Stimulated activated CD4-positive, alpha-beta T cell treated with anti-CD3 and anti-CD28 coated beads, Interleukin-1b, Interleukin-23, amount 100 ng/mL, for 48 hours (primary cell): ENCODE measurements at places on chromosomes 3 and 15.

DNA sequence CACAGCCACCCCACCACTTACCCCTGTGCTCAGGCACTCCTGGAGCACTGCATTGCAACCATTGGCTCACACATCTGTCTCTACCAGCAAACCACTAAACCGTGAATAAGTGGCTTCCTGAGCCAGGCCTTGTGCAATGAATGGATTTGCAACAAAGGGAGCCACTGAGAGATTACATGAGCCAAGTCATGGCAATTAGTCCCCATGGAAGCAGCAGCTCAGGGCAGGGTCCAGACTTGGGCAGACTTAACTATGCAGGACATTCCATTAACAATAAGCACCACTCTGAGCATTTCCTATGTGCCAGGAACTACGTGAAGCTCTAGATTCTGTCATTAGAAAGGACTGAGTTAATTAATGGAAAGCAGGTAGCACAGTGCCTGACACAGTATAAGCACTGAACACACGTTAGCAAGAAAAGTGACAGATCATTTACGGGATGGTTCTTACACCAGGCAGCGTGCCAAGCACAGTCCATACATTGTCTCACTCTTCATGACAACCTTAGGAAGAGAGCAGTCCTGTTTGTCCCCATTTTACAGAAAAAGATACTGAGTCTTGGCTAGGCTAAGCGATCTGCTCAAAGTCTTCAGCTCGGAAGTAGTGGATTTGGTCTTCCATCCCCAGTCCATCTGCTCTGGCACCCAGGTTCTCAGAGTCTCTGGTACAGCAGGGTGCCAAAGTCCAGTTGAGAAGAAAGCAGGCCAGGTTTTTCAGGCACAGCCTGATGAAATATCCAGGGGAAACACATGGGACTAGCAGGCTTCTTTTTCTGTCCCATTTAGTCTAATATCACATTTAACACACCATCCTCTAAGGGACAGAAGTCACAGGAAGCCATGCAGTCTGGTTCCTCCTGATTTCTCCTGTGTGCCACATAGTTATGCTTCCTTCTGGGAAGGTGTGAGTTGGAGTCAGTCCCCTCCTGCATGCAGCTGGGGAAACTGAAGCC is 44.1 kb downstream of the LIPC start:
- no peak for DNase-seq

GRCh38 chr3:141123677-141124410 is 72.7 kb downstream of the SPSB4 start:
- no peak for DNase-seq

GRCh38 chr3:99943931-99944761 is 126.5 kb downstream of the CMSS1 start:
- DNase-seq: no peak

DNA sequence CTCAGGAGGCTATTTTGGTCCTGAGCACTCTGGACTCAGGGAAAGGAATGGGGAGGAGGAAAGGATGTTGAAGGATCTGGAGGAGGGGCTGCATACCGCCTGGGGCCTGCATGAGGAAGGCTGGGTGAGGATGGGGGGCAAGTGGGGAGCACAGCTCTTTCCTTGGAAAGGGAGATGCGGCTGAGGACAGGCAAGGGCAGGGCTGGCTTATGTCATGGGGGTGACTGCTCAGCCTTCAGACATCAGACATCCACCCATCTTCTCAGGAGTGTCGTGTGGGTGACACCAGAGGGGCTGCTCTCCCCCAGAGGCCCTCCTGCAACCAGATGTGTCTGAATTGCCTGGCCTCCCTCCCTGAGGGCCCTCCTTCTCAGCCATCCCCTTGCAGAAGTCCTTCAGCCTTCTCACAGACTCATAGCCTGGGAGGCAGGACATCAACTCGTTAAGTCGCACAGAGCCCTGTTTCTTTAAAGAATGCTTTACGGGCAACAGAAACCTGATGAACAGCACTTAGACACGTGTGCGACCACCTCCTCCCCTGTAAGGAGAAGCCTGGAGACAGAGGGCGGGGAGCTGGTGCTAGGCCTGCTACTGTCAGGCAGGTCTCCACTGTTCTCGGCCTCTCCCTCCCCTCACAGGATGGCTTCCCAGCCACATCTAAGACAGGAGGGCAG is 252.3 kb downstream of the OCA2 start:
- DNase-seq: no peak

DNA sequence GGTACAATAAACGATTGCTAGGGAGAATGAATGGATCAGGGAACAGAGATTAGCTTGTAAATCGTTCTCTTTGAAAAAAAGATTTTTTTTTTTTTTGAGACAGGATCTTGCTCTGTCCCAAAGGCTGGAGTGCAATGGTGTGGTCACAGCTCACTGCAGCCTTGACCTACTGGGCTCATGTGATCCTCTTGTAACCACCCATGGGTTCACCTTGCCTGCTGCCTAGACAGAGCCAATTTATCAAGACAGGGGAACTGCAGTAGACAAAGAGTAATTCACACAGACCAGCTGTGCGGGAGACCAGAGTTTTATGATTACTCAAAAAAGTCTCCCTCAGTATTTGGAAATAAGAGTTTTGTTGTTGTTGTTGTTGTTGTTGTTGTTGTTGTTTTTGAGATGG is 39.6 kb downstream of the METTL6 start:
- no peak for DNase-seq

GRCh38 chr15:76289582-76289981 is 21.7 kb downstream of the ETFA start:
- DNase-seq: no peak

DNA sequence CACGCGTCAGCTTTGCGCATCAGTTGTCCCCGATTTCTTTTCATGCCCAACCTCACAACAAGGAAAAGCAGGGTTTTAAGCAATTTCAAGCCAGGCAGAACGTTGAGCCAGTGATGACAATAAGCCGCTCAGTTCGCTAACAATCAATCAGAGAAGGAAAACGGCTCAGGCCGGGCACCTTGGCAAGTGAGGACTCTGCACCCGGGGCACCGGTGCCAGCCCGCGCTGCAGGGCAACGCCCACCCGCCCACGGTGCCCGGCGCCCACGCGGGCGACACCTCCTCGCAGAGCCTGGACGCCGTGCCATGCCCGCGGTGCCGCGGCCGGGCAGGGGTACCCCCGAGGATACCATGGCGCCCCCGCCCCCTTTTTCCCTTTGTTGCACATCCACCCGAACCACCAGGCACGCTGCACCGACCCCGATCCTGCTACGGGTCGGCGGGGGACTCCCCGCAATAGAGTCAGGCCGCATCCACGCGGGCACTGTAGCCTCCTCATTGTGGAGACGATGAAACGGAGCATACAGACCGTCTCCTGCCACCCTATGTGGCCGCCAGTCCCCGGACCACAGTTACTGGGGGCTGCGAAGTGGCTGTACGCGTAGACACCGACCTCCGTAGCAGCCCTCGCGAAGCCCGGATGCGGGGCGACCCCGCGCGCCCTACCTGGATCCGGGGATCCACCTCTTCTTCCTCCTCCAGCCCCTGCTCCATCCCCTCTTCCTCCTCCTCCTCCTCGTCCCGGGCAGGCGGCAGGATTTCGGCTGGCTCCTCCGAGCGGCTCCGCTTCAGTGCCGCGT is 581 bp downstream of the SH3BP5 start:
- DNase-seq: peak; percentile 19

- peak; percentile 81 for DNase-seq
Measured at GRCh38 chr15:52078876-52079700, 33.5 kb downstream of the BCL2L10 start.

DNA sequence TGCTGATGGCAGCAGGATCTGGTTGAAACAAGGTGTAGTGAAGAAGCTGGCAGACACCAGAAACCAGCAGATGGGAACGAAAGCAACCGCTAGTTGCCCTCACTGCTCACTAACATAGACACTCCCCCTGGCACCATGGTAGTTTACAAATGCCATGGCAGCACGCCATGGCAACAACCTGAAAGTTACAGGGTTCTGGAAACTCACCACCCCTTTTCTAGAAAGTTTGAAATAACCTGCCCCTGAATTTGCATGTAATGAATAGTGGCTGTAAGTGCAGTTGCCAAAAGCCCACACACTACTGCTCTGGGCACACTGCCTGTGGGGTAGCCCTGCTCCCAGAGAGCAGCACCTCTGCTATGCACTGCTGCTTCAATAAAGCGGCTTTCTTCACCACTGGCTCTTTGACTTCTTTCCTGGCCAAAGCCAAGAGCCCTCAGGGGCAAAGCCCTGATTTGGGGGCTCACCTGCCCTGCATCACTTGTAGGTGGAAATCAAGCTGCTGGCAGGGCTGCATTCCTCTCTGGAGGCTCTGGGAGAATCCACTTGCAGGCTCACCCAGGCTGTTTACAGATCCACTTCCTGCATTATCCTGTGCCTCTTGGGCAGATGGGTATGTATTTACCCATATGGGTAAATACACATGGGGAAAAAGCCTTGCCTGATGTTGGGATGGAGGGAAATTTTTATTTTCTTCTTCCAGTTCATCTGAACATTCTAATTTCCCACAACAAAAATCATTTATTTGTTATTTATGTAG is 2.0 kb upstream of the GP9 start:
- DNase-seq: no peak

DNA sequence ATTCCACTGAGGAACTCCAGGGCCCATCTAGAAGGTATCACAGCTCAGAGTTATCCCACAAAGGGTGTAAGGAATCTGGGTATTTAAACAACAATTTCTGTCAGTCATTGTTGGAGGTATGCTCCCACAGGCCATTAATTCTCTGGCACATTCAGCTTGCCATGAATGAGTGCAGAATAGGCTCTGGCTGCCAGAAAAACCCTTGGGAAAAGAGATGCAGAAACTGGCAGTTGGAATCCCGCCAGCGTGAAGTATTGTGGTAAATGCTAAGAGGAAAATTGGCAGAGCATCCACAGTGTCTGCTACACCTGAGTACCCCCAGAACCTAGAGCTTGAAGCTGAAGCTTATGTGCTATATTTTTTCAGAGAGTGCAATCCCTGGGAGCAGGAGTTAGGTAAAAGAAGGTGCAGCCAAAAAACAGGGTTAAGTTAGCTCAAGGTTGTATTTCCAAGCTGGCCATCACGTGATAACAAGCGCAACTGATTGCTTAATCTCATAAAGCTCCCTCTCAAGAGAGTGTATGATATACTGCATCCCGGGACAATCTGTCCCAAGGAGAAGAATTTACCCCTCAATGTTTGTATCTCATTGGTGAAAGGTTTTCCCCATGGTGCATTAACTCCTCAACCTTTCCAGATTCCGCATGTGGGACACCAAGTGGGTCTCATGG is 94.2 kb upstream of the ACP3 start:
- DNase-seq: no peak

- peak; percentile 83 for DNase-seq
Measured at GRCh38 chr15:64731012-64731804, 44.2 kb downstream of the RBPMS2 start.

GRCh38 chr3:69628951-69629350 is 110.3 kb upstream of the MITF start:
- DNase-seq: no peak

DNA sequence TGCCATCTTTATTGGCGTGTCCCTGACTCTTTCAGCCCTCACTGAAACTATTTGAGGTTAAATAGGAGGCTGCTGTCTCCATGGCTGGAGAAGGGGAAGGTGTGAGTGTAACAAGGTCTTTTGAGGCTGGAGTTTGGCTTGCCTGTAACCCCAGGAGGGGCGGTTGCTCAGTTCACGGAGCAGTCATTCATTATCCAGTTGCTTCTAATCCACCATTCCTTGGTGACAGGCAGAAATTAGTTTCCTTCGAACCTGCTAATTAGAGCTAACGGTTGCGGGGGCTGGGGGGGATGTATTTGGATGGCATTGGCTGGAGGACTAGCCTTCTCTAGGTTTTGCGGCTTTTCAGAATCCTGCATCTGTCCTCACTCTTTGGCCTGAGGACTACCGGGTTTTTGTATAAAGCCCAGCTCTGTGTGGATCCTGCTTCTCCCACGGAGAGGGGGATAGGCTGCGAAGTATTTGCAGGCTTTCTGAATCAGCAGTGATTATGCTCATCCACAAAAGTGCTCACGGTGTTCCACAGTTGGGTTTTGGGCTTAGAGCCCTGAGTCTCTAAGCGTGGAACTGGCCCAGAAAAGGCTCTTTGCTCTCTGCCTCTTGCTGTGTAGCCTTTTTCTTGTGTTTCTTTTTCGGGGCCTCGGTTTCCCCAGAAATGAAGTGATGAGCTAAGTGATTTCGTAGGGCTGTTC is 18.6 kb downstream of the FGD5 start:
- no peak for DNase-seq

DNA sequence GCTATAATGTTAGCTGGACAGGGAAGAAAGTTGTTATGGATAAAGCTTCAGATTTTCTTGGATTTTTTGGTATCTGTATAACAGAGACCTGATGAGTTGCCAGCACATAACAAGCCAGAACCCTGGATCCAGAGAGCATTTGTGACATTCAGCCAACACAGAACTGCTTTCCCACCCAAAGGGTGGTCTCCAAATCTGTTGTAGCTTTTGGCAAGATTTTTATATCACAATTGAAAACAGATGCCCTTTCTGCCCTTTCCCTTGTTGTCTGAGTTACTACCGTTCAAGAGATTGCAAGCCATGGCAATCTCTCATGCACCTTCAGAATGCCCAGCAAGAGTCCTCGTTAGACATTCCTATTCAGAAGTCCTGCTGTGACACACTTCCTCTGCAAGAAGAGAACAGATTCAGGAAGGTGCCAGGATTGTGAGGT is 107.6 kb upstream of the FGF7 start:
- DNase-seq: no peak

- DNase-seq: no peak
Measured at GRCh38 chr3:98791341-98792325, 28.5 kb downstream of the ST3GAL6 start.

DNA sequence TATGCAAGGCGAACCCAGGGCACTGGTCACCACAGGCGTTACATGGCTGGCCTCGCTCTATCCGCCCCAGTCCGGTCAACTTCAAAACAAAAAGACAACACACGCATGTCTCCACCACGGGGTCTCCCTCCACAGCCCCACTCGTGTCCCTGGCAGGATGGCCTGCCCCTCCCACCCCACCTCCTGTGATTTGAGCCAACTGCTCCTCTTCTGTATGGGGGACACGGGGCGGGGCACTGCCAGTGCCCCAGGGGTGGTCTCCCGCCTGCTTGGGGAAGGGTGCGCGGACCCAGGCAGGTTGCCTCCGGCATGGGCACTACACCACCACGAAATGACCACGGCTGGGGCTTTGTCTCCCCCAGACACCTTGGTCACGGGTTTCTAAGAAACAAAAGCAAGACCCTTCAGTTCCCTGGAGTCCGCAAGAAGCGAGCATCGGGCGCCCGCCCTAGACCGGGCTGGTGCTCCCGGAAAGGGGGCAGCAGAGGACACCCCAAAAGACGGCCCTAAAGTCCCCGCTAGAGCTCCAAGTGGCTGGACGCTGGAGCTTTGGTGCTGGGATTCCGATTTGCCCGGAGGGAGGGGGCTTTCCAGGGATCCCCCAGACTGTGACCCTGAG is 219.3 kb upstream of the PRICKLE2 start:
- no peak for DNase-seq

- no peak for DNase-seq
Measured at GRCh38 chr15:42203891-42204290, 4.2 kb downstream of the VPS39 start.

GRCh38 chr3:27669591-27669990 is 52.5 kb downstream of the EOMES start:
- no peak for DNase-seq

GRCh38 chr3:136120373-136121348 is 75.5 kb downstream of the MSL2 start:
- DNase-seq: no peak

- no peak for DNase-seq
Measured at GRCh38 chr15:77500989-77501388, 80.3 kb downstream of the HMG20A start.

GRCh38 chr3:124078953-124079911 is 87.3 kb upstream of the ROPN1 start:
- DNase-seq: peak; percentile 4
